Airway epithelial cell (primary cell): ENCODE measurements at places on chromosomes 4 and X. TPM values are rescaled to one million over a fixed set of nuclear protein-coding genes. Genes with fewer than 3 reads are reported as not detected.

ADH1A gene
- not detected in 2 replicates for total RNA-seq

C4orf54 gene
- not detected in 2 replicates for total RNA-seq

ARHGAP6 gene
- 0.09 and 0.14 TPM in 2 replicates for total RNA-seq

F11 gene
- not detected in 2 replicates for total RNA-seq

NUDT11 gene
- total RNA-seq = 11.8 and 12.8 TPM in 2 replicates

EFHC2 gene
- 0.56 and 1.3 TPM in 2 replicates for total RNA-seq

LEF1 gene
- 0.63 and 0.70 TPM in 2 replicates for total RNA-seq

AKAP17A gene
- 22.2 and 32.2 TPM in 2 replicates for total RNA-seq

PIM2 gene
- total RNA-seq = 7.5 and 14.6 TPM in 2 replicates

HTN3 gene
- total RNA-seq = not detected in 2 replicates

TBC1D8B gene
- 4.7 and 4.8 TPM in 2 replicates for total RNA-seq

AVPR2 gene
- total RNA-seq = not detected in 2 replicates

CNOT6L gene
- 11.8 and 12.5 TPM in 2 replicates for total RNA-seq

TCEAL7 gene
- total RNA-seq = 3.6 TPM in 1 of 2 replicates, not detected in the other

FHIP1A gene
- 13.1 and 18.4 TPM in 2 replicates for total RNA-seq

GPAT3 gene
- 1.2 and 1.8 TPM in 2 replicates for total RNA-seq

TEX13B gene
- not detected in 2 replicates for total RNA-seq

DEFB131A gene
- total RNA-seq = not detected in 2 replicates

MTNR1A gene
- 0.21 TPM in 1 of 2 replicates, not detected in the other for total RNA-seq

C4orf46 gene
- total RNA-seq = 6.1 and 10.4 TPM in 2 replicates

MMRN1 gene
- total RNA-seq = not detected in 2 replicates

SOWAHD gene
- 0.07 and 0.19 TPM in 2 replicates for total RNA-seq

CNGA1 gene
- 1.4 and 5.1 TPM in 2 replicates for total RNA-seq

NHSL2 gene
- 0.07 TPM in 1 of 2 replicates, not detected in the other for total RNA-seq
